ENCODE measurements at places on chromosomes 7 and 10. TPM values are rescaled to one million over a fixed set of nuclear protein-coding genes. Genes with fewer than 3 reads are reported as not detected.

DNA sequence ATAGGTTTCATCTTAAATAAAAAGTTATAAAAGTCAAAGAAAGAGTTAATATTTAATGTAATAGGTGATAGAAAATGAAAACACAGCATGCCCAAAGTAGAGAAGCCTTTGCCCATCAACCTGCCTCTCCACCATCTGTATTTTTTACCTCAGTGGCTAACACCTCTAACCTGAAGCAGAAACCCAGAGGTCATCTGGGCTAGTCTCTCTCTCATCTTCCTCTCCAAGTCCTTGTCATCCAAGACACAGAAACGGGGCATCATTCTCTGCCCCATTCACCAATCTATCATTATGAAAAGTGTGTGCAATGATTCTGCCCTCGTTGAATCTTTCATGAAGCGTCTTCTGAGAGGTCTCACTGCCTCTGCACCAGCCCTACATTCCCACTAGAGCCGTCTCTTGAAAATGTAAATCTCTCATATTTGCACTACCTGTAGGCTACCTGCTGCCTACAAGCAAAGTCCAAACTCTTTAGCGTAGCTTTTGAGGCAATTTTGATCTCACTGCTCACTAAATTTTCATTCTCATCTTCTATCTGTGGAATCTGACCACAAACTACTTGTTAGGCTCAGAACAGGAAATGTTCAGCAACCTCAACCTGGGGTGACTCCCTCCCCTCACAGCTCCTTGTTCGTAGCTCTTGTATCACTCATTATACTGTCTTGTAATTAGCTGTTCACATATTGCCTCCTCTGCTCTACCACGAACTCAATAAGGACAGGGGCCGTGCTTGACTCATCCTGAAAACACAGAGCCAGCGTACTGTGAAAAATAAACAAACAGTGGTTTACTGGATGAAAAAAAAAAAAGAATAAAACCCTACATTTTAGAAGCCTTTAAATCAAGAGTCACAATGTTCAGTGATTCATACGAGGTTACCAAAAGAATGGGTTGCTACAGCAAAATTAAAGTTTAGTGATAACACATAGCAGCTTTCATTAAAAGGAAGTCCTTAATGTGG, 83.1 kb downstream of the CTNNA3 start:
- DNase-seq = peak; percentile 56

GRCh38 chr7:149624006-149624405, 126.4 kb upstream of the ZNF746 start:
- DNase-seq = peak; percentile 38

DNA sequence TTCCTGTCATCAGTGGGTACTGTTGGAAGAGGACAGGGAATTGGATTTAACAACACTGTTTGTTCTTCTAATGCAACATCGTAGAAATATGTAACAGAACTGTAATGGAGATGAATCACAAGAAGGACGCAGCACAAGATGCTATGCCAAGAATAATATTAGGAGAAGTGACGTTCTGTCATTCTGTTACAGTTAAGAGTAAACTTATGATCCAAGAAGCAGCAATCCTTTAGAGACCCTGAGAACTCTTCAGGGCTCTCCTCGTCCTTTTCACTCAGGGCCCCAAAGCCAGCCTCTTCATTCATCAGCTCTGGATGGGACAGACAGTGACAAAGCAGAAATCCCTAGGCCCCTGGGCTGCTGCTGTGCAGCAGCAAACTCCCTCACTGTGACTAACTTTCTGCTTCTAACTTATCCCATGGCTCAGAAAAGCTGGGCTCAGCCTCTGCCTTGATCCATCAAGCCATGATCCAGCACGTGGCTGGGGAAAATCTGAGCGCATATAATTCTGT, 8.7 kb upstream of the IL6 start:
- peak; percentile 83 for DNase-seq

GRCh38 chr7:95303013-95303905, 21.1 kb downstream of the PON1 start:
- peak; percentile 50 for DNase-seq

- no peak for DNase-seq
Observed at GRCh38 chr7:30278376-30278775, 6.0 kb upstream of the ZNRF2 start.

GRCh38 chr10:72170263-72170662, 45.5 kb upstream of the ANAPC16 start:
- peak; percentile 85 for DNase-seq

- DNase-seq = no peak
Observed at GRCh38 chr7:22267930-22268615, 88.9 kb downstream of the RAPGEF5 start.

DNA sequence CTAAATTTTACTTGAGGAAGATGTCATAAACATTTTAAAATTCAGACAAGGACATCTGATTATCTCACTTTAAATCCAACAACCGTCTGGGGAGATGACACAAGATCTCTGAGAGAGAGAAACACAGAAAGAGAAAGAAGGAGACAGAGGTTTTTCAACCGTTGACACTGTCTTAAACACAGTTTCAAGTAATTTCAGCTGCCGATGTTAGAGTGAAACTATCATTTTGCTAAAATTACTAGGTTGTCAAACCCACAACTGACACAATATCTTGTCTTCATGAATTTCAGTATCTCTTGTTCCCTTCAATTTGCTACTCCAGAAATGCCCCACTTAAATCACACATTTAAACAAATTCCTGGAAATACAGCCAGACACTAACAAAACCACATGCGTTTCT, 174.8 kb downstream of the RAPGEF5 start:
- DNase-seq = no peak

GRCh38 chr10:6292741-6293151, 90.0 kb downstream of the PFKFB3 start:
- peak; percentile 33 for DNase-seq

DNA sequence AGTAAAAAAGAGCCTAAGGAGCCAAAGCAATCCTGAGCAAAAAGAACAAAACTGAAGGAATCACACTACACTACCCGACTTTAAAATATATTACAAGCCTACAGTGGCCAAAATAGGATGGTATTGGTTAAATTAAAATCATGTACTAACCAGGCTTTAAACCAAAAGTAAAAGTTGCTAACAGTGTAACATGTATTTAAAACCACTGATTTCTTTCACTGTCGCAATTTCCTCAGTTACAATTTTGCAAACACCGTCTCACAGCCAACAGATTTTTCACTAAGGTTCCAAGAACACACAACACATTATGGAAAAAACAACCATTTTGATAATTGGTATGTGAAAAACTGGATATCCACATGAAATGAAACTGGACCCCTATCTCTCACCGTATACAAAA, 74.0 kb downstream of the JMJD1C start:
- no peak for DNase-seq

- no peak for DNase-seq
Observed at GRCh38 chr10:1577945-1578344, 159.4 kb downstream of the ADARB2 start.

- no peak for DNase-seq
Observed at GRCh38 chr7:122770686-122771335, 68.1 kb upstream of the RNF148 start.

- no peak for DNase-seq
Observed at GRCh38 chr7:90850471-90850870, 254.3 kb downstream of the CDK14 start.

GRCh38 chr7:1361016-1361755, 98.1 kb downstream of the MICALL2 start:
- no peak for DNase-seq

DNA sequence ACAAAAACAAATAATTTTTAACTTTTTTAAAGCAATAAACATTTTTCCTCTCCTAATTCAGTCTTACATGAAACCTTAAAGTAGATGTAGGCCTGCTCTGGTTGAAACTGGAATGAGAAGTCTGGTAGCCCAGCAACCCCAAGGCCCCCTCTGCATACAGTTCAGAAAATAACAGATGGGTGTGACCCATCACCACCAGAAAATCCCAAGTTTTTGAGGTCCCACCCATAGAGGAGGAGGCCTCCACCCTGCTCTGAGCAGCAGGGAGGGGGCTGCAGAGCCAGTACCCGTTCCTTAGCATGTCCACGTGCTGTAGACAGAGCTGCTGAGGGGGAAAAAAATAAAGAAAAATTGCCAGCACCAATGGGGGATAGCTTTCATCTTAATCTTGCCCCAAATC, 122.7 kb downstream of the WNT2 start:
- no peak for DNase-seq

DNA sequence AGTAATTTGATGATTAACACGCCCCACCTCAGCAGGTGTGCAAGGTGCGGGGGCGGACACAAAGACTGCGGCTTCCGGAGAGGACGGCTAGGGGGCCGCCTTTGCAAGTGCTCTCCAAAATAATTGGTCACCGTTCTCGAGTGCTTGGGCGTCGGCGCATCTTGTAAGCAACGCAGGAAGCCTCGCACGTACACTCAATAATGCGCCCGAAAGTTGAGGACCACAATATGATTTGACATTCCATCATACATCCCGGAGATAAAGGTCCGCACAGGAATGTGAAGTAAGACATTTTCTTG, 114.7 kb downstream of the EBF3 start:
- no peak for DNase-seq

DNA sequence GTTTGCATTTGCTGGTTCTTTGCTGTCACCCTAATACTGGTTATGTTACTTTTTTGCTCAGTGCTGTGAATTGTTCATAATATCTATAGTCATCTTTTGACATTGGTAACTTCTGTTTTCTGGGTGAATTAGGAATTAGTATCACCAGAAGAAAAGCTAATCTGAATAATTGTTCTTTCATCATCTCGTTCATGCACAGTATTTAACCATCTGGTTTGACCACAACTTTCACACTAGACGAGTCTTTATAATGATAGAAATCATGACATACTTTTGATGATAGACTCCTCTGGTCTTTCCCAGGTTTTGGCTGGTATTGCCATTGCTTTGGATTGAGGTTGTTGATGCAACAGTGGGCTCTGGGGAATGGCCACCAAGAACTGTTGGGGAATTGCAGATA, 25.1 kb downstream of the SGPL1 start:
- DNase-seq = no peak

DNA sequence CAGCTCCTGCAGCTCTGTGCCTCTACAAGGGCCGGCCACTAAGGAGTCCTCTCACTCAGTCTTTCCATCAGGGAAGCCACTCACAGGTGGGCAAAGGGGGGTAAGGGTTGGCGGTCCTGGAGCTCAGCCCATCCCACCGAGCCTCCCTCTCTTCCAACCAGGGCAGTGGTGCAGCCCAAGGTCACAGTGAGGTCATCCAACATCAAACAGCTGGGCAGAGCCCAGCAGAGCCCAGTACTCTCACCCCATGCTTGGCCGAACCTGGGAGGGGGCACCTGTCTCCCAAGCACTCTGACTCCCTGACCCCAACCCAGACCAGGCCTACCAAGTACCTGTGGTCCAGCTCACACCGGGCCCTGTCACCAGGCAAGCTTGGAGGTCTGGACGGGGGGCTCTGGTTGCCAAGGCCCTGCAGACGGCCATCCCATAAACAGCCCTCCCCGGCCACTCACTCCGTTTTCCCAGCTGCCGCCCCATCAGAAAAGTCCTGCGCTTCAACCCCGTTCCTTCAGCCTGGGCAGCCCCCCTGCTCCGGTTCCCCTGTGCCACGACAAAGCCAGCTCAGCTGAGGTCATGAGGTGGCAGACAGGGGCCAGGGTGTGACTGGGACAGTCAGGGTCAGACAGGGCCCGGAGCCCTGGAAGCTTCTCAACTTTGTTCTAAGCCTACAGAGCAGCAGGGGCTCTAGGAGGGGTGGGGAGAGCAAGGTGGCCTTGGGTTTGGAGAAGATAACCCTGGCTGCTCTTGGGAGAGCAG, 27.5 kb downstream of the PDGFA start:
- DNase-seq = no peak

DNA sequence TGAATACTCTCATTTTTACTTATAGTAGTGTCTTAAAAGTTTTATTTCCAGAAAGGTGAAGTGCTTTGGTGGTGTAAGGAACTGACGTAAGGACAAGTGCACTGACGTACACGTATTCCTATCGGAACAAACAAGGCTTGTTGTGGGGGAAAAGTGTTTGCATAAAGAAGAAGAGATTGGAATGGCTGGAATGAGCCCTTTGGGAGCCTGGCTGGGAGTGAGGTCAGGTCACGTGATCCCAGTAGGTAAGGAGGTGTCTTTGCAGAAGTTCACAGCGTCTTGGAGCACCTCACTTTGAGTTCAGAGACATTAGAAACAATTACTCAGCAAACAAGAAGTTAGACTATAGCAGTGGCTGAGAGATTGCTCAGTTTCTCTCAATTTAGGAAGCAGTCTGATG, 104.2 kb downstream of the CCDC3 start:
- no peak for DNase-seq

GRCh38 chr10:47159361-47160260, 140.4 kb upstream of the GDF10 start:
- DNase-seq = peak; percentile 60

DNA sequence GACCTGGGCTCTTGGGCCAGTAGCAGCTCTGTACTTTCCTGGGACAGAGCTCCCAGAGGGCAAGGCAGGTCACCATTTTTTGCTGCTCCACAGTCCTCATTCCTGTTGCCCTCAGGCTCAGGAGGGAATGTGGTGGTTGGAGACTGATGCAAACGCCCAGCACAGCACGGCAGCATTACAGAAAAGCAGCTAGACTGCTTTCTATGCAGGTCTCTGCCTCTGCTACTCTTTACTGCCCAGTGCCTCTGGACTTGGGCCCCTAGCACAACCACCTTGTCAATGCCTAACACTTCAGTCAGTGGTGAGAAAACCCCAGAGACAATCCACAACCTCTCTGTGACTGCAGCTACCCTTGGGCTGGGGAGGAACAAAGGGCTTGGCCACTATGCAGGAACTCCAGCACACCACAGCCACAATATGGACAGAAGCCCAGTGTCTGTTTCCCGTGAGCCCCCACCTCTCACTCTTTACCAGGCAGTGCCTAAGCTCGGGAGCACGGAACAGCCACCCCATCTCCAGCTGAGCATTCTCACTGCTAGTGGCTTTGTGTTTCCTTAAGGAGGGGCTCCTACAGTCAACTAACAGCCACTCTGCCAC, 790.6 kb downstream of the PCDH15 start:
- no peak for DNase-seq

DNA sequence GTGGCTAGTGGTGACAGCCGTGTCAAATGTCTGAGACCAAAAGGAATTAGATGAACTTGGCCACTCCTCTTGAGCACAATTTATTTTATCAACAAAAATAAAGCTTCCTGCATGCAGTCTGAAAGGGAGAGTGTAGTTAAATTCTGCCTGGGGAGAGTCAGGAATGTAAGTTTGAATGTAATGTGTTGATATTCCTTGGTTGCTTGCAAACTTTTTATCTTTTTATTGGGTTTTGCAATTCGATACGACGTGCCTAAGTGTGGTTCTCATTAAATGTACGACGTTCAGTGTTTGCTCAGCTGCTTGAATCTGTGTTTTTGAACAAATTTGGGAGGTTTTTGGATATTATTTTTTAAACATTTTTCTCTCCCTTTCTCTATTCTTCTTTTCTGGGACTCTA, 839.9 kb downstream of the CCSER2 start:
- no peak for DNase-seq

GRCh38 chr7:124033095-124033806, 384 bp upstream of the TMEM229A start:
- no peak for DNase-seq

Gene CNTNAP2
- total RNA-seq = not detected

Gene OR6V1
- total RNA-seq = not detected

Gene PTEN
- total RNA-seq = 7.1 TPM

Gene SORBS1
- total RNA-seq = 0.57 TPM

Gene ATOH7
- total RNA-seq = 0.07 TPM

Gene NOS3
- total RNA-seq = not detected

Gene CDK14
- total RNA-seq = 6.5 TPM

Gene DRGX
- total RNA-seq = not detected

Gene HMX2
- 0.07 TPM for total RNA-seq

Gene GTF2IRD1
- total RNA-seq = 16.9 TPM

Gene CPXM2
- total RNA-seq = not detected

Gene LSM5
- total RNA-seq = 41.1 TPM

Gene ASB4
- total RNA-seq = not detected

Gene OPN4
- total RNA-seq = not detected

Gene MYH16
- total RNA-seq = 0.34 TPM

Gene SLC29A4
- 3.1 TPM for total RNA-seq

All from M059J (cell line).